ENCODE measurements at places on chromosomes 11 and 22.

- no peak for DNase-seq
These were observed 5.2 kb upstream of the RDX start for GRCh38 chr11:110301577-110301976.

DNA sequence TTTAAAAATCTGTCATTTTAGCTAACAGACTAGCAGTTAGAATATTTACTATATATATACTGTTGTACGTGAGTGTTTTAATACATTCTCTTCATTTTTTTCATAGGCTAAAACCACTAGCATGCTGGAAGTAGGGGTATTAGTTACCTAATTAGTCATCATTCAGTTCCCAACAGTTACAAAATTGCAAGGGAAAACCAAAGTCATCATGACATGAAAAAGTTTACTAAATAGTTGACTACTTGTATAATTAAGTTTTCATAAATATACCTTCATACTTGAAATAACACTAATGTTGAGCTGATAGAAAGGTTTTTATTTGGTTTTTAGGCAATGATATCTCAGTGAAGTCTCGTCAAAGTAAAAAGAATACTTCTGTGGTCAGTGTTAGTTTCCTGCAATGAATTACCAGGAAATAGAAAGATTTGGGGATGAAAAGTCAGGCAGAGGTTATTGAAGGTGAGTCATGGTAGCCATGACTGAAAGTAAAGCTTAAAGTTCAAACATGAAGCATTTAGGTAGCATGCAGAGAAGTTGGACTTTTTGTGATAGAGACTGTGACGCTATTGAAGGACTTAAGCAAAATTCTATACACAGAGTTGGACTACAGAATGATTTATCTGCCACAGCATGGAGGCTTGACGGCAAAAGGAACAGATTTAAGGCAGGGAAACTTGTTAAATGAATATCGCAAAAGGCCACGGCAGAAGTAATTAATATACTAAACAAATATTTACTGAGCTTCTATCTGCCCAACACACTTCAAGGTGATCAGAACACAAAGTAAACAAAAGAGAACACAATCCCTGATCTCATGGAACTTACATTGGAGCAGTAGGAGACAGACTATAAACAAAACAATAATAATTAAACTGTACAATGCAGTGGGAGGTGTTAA, 828.1 kb upstream of the FAT3 start:
- no peak for DNase-seq

DNA sequence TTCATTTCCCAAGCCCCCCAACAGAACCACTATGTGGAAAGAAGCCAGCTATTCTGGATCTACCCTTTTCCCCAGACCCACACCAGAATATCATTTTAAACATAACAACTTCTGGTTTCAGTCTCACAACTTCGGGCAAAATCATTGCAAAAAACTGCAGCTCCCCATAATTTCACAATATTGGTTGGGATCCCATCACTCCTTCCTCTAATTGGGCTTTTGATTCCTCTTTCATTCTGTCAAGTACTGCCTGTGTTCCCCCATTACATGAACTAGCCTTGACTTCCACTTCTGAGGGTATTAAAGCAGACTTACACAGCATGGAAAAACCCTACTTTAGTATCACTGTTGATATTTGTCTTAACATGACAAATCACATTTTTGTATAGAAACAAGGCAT, 4.1 kb upstream of the APOL3 start:
- DNase-seq, result no peak

GRCh38 chr22:45518136-45518535, 15.5 kb downstream of the FBLN1 start:
- no peak for DNase-seq

GRCh38 chr11:101915791-101916291, 481 bp downstream of the ANGPTL5 start:
- DNase-seq, result no peak

DNA sequence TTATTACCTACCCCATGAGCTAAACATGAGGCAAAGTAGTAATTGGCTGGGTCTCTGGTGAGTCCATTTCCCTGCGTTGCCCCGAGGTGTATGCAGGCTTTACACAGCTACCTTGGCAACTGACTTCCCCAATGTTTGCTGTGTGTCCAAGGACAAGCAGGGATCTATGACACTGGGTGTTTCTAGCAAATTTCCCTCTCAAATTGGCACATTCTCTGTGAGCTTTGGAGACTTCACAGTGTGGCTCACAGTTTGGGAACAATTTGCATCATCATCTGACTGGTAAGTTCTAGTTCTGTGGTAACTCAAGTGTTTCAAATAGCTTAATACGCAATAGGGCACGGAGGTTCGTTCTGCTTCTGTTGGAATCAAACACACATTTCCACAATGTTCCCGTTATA, 12.5 kb downstream of the NNMT start:
- no peak for DNase-seq

GRCh38 chr11:91136631-91137030, 913.8 kb upstream of the CHORDC1 start:
- DNase-seq, result no peak

GRCh38 chr11:64450168-64450560, 91.2 kb downstream of the RPS6KA4 start:
- no peak for DNase-seq

DNA sequence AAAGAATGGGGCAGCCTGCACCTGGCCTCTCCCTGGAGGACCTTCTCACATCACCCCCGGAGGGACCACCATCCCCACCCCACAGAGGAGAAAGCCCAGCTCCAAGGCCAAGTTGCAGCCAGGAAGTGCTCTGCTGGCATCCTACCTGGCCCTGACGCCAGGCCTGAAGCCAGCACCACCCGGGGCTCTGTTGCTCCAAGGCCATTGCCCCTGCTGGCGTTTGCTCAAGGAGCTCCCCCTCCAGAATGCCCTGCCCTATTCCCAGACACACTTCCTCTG, 10.2 kb downstream of the RTN4R start:
- DNase-seq, result no peak
